Aorta (tissue), 5 donors: ENCODE measurements at places on chromosomes 6 and 20.

- no peaks in the 10 kb centered on the region for H3K27me3 ChIP-seq
- no peak overlapping the region for H3K4me3 ChIP-seq
- H3K4me1 ChIP-seq, result no peaks in the 10 kb centered on the region
- no peaks in the 10 kb centered on the region for H3K36me3 ChIP-seq
- no peak overlapping the region for H3K27ac ChIP-seq
- no peak for DNase-seq
Observed at GRCh38 chr6:142537612-142538478, 236.0 kb downstream of the ADGRG6 start.

- H3K36me3 ChIP-seq, result no peaks in the 10 kb centered on the region
- H3K27me3 ChIP-seq, result no peaks in the 10 kb centered on the region
- no peak overlapping the region for H3K27ac ChIP-seq
- no peak overlapping the region for H3K4me3 ChIP-seq
- no peak for DNase-seq
Observed at GRCh38 chr6:109701221-109701620, 10.1 kb downstream of the FIG4 start.

DNA sequence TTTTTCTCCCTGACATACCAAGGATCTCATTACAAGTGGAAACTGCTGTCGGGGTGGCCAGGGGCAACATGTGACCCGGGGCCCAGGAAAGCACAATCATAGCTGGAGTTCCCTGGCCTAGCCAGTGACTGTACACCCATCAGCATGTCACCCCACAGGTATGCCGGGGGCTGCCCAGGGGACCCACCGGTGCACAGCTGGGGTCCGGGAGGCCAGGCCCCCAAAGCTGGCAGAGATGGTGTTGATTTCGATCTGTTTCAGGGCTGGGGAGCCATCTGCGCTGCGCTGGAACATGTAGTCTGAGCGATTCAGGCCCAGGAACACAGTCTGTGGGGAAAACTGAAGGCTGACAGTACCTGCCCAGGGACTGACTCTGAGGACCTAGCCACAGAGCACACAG lies 13.3 kb downstream of the GSS start:
- no peaks in the 10 kb centered on the region for H3K4me1 ChIP-seq
- H3K4me3 ChIP-seq, result no peak overlapping the region
- no peaks in the 10 kb centered on the region for H3K27me3 ChIP-seq
- peaks cover 4% of the 10 kb centered on the region for H3K36me3 ChIP-seq

GRCh38 chr6:87944541-87944954 lies 103.1 kb upstream of the SPACA1 start:
- H3K27me3 ChIP-seq, result no peaks in the 10 kb centered on the region
- H3K36me3 ChIP-seq, result no peaks in the 10 kb centered on the region
- DNase-seq, result peak; percentile 94
- H3K4me1 ChIP-seq, result no peaks in the 10 kb centered on the region
- no peak overlapping the region for H3K4me3 ChIP-seq
- peak overlapping the region; percentile 64 for H3K27ac ChIP-seq
